T-helper 17 cell (primary cell): ENCODE measurements at places on chromosomes 7 and 10. TPM values are rescaled to one million over a fixed set of nuclear protein-coding genes. Genes with fewer than 3 reads are reported as not detected.

IGFBP3 gene
- total RNA-seq = 19.0 TPM

RSPH10B2 gene
- 0.50 TPM for total RNA-seq

ANKRD61 gene
- total RNA-seq = not detected

ANKRD2 gene
- total RNA-seq = not detected

GHRHR gene
- not detected for total RNA-seq

TUBAL3 gene
- not detected for total RNA-seq

TWIST1 gene
- total RNA-seq = not detected

RPEL1 gene
- not detected for total RNA-seq

PTN gene
- total RNA-seq = not detected

FAM171A1 gene
- 8.0 TPM for total RNA-seq

ANKRD16 gene
- total RNA-seq = 3.2 TPM

RAMP3 gene
- total RNA-seq = 0.65 TPM

TPST1 gene
- 0.65 TPM for total RNA-seq

ITGA8 gene
- total RNA-seq = not detected

PTPRE gene
- total RNA-seq = 54.8 TPM

CH25H gene
- total RNA-seq = 0.44 TPM

HTR7 gene
- not detected for total RNA-seq

KNDC1 gene
- total RNA-seq = 1.1 TPM

SPDYE11 gene
- total RNA-seq = not detected

CPA2 gene
- total RNA-seq = not detected

SORCS1 gene
- not detected for total RNA-seq

INMT gene
- 1.2 TPM for total RNA-seq

NXPH1 gene
- total RNA-seq = not detected

HTR5A gene
- not detected for total RNA-seq

PAX4 gene
- not detected for total RNA-seq

GNGT1 gene
- total RNA-seq = not detected

EXOC4 gene
- 96.6 TPM for total RNA-seq

ASB10 gene
- not detected for total RNA-seq
